ENCODE measurements at places on chromosomes 4 and X.
A peak's percentile ranks its signal among the peaks of the same experiment; 100 is the strongest.

DNA sequence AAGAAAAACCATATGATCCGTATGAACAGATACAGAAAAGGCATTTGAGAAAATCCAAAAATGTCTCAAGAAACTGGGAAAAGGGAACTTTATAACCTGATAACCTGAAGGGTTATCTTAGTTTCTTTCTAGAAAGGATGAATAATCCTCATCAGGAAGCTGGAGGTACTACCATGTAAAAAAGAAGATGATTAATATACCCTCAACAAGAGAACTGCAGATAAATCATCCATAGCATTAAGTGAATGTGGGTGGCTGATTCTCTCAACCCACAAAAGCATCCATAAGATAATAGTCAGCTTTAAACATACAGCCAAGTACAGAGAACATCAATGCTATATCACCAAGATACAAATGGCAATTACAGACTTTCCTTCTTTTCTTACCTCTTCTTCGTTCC lies 26.4 kb downstream of the ANAPC10 start:
- DNase-seq = no peak

GRCh38 chrX:1778817-1779216 lies 164.0 kb downstream of the ASMT start:
- DNase-seq = peak; percentile 2

DNA sequence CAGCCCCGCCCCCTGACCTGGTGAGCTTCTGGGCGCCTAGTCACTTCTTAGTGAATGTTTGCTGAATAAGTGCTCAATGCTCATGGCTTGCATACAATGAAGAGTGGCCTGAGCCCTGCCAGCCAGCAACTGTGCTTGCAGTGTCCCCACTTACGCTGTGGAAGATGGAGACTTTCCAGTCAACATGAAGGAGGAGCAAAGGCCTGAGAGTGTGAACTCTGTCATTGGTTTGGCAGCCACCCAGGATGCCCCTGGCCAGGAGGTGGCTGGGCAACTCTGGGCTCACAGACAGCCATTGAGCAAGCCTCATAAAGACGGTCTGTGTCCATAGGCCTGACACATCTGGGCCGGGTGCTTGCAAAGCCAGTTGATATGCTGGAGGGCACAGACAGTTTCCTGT lies 72.1 kb upstream of the MAMLD1 start:
- peak; percentile 7 for DNase-seq

- DNase-seq = peak; percentile 37
Measured at GRCh38 chr4:183747931-183748670, 89.0 kb downstream of the TRAPPC11 start.

DNA sequence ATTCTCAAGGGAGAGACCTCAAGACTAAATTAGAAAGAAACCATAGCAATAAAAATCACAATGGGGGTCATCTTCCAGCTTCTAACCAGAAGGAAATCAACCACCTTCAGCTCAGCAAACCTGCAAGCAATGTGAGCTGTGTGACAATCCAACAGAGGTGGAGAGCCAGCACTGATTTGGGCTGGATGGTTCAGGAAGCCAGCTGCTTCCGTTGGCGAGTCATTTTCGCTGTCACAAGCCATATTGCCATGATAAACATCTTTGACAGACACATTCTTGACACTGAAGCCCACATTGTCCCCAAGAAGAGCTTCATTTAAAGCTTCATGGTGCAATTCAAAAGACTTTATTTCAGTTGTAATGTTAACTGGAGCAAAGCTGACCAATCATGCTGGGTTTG lies 22.7 kb downstream of the F8A1 start:
- no peak for DNase-seq

GRCh38 chrX:135411893-135412292 lies 9.9 kb upstream of the SMIM10L2A start:
- no peak for DNase-seq

- no peak for DNase-seq
Measured at GRCh38 chr4:78923464-78924312, 15.6 kb downstream of the PAQR3 start.

DNA sequence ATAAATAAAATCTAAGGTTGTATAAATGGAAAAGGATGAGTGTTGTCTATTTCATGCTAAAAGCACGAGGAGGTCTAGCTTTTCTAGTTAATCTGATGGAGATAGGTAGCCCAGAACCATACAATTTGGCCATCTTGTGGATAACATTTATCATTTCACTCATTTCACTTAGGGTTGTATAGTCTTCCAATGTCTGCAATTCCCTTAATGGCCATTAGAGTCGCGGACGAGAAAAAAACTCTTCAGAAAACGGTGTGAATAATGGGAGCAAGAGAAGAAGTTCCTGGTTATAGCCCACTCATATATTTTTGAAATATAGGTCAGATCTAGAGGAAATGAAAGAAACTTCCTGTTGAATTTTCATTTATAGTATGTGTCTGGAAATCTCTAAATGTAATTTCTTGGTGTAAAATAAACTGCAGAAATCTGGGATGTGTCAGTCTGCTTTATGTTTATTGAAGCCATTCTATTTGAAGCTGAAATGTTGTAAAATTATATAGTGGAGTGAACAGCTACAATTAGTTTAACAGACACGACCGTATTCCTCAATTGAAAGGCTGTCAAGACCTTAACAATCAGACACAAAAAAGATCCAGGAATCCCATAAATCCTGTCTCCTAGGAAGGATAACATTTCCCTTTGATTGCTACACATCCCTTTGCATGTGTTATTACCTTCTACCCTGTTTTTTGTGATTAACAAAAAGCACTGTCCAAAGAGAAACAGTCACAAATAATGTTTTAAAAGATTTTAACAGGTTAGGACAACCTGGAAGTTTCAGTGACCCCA lies 47.7 kb upstream of the MGST2 start:
- DNase-seq = peak; percentile 32

DNA sequence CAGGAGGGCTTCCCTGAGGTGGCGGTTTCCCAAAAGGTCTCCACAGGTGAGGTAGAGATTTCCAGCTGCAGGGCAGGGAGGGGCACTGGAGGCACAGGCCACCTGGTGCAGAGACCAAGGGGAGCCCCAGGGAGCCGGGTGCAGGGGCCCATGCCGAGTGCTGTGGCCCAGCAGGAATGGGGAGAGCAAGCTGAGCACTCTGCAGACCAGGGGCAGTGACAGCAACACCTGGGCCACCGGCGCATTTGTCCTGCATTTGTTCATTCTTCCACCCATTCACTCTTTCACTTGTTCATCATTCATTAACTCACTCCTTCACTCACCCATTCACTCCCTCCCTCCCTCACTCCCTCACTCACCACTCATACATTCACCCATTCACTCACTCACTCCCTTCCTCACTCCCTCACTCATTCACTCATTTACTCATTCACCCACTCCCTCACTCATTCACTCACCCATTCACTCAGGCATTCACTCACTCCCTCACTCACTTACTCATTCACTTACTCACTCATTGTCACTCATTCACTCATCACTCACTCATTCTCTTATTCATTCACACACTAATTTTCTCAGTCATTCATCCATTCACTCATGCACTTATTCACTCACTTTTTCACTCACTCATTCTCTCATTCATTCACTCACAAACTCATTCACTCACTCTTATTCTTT lies 16.3 kb downstream of the CPZ start:
- no peak for DNase-seq

DNA sequence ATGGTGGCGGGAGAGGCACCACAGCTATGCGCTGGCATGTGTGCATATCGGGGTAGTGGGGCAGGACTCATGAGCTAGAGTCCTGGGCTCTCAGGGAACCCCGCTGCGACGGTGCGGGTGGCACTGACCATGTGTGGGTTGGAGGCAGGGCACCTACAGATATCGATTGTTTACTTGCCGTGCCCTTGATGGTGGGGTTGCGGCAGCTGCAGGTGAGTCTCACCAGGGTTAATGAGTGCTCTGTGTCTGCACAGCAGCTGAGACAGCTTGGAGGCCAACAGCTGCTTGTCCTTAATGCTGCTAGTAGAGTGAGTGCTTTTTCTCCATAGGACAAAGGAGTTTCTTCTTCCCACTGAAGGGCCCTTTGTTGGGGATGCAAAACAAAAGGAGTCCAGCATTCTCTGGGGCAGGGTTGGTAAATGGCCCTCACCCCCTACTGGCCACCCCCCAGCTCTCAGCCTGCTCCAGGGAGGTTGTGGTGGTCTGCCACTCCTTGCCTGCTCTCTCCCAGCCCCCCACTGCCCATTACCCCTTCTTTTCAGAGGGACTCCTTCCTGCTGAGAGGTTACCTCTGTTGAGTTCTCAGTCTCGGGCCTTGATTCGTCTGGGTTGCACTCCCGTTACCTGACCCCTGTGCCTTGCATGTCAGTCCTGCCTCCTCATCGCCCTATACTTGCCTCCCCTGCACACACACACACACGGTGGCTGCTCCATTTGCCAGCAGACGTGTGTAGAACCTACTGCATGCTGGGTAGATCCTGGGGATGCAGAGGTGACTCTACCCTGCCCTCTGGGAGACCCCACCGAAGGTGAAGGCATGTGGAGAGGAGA lies 52.8 kb downstream of the TBC1D14 start:
- no peak for DNase-seq

DNA sequence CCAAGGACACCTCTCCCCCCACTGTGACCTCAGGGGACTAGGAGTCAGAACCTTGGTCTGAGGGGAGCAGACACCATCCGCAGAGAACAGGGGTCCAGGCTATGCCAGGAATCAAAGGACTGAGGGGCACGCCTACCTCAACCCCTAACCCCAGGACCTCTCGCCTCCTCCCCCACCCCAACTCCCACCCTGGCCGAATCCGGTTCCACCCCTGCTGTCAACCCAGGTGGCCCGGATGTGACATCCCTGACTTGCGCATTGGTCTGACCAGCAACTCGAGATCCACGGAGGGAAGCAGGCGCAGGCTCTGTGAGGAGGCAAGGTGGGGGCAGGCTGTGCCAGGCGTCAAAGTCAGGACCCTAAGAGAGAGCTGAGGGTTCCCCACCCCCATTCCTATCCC lies 468 bp upstream of the MAGEA4 start:
- DNase-seq = no peak

DNA sequence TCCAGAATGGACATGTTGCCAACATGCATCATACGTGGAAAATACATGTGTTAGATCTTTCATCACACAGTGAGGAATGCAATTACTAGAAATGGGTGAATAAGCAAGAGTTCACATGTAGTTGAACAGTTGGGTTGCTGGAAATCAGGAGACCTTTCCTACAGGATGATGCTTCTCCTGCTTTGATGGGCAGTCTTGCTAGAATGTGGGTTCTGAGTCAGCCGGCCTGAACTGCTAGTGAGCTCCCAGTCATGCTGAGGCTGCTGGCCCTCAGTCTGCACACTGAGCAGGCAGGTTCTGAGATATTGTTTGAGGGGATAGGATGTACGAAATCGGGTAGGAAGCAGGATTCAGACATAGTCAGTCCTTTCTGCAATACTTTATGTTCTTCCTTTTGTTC lies 20.2 kb downstream of the MSL3 start:
- DNase-seq = no peak

- DNase-seq = no peak
Measured at GRCh38 chrX:110026099-110026844, 23.4 kb downstream of the TMEM164 start.

DNA sequence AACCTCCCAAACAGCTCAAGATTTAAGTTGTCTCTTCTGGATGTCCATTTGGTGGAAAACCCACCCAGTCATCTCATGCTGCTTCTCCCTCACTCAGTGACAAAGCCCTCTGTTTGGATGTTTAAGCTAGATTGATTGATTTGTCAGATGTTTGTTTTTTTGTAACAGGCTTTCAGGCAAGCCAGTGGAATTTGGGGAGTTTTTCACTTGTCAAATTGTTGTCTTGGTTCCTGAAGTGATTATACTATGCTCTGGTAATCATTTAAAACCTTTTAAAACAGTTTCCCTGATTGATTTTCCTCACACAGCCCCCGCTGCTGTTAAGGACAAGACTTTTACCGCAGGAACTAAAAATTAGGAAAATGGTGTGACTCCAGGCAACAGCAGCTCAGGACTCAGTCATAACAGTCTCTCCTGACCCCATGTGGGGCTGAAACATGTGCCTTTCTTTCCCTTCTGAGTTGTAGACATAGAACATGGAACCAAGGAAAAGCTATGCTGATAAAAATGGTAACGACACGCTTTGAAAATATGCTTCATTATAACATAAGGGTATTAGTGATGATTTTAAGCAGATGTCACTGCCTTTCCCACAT lies 40.8 kb upstream of the SETD7 start:
- no peak for DNase-seq

DNA sequence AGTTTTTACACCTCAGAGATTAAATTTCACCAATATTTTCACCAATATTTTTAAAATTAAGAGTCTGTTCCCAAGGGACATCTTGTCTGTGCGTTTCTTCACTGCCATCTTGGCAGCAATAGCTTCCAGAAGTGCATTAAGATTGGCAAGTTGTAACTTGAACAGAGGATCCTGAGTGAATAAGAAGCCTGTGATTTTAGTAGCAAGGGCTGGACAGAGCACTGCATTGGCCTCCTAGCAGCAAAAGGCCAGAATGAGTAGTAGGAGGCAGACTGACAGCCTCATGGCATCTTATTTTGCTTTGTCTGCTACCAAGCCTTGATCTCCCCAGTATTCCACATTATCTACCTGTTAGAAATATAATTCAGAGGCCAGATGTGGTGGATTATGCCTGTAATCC lies 138.4 kb downstream of the CPE start:
- DNase-seq = no peak

GRCh38 chr4:128393101-128393704 lies 105.6 kb upstream of the PGRMC2 start:
- DNase-seq = peak; percentile 13

DNA sequence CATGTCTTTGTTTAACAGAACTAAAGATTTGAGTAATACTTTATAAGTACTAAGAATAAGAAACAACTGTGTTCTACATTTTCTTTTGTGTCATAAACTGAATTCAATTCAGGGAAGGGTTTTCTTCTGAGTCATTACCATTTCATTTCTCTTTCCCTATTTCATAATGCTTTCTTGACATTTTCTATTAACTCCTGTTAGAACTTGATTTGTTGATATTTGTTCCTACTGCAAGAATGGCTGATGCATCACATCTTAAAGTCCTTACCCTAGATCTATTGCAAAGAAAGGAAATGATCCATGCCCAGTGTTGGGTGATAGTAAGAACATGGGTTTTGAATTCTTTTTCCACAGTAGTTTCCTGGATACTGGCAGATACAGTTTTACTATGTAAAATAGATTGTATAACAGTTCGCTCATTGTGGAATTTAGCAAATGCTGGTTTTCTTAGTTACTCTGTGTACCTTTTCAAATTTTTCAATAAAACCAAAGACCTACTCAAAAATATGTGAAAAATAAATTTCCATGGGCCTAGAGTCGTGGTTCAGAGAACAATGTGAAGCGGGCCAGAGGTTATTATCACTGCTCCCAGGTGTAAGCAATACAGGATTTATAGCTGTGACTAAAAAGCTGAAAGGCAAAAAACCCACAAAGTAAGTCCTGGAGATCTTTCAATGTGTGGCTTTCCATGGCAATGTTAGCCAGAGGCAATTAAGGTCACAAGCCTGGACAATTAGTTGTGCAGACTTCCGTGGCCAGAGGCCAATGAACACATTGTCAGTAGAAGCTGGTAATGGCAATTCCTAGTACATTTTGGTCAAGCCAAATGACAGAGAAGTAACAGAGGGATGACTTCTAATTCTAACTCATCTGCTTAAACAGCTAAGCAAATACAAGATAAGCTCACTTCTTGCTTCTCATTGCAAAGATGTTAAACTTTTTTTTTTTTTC lies 127.3 kb upstream of the FAT4 start:
- DNase-seq = peak; percentile 77

GRCh38 chr4:26878794-26879391 lies 18.3 kb downstream of the STIM2 start:
- DNase-seq = no peak

- peak; percentile 57 for DNase-seq
Measured at GRCh38 chrX:18983666-18984380, at the start of gene PHKA2. Gene PHKA2 (minus strand): TSS chrX:18984114. CDS start chrX:18983932, 182 bp downstream.

GRCh38 chr4:128983771-128984485 lies 109.4 kb downstream of the SCLT1 start:
- no peak for DNase-seq

GRCh38 chr4:122906859-122907305 lies 15.5 kb downstream of the NUDT6 start:
- no peak for DNase-seq

Data from EL (cell line).